ENCODE measurements at places on chromosomes 4 and X. TPM values are rescaled to one million over a fixed set of nuclear protein-coding genes. Genes with fewer than 3 reads are reported as not detected.

GRCh38 chrX:138859421-138859820, 147.9 kb upstream of the FGF13 start:
- no peak for DNase-seq

GRCh38 chr4:47213106-47213505, 181.7 kb downstream of the GABRB1 start:
- DNase-seq = no peak

Gene ARR3
- not detected for total RNA-seq

GRCh38 chrX:4936315-4936714, 1222.9 kb upstream of the PRKX start:
- no peak for DNase-seq

DNA sequence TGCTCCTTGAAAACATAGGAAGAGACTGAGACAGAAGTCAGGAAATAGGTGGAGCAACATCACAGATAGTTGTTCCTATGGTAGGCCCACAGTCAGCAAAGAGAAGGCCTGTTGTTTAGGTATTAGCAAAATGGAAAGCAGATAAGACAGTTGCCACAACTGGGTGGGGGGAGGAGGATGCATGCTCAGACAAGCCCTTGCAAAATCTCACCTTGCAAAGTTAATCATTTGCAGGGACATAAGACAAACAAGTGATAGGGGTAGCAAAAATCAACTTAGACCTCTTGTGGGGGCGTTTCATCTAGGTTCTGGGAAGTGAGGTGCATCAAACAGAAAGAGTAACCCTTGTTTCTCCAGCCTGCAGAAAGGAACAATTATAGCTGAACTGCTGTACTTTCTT, 30.7 kb downstream of the SERPINA7 start:
- DNase-seq = no peak

Gene DLG3
- total RNA-seq = 28.0 TPM

Gene SYN1
- 0.61 TPM for total RNA-seq

DNA sequence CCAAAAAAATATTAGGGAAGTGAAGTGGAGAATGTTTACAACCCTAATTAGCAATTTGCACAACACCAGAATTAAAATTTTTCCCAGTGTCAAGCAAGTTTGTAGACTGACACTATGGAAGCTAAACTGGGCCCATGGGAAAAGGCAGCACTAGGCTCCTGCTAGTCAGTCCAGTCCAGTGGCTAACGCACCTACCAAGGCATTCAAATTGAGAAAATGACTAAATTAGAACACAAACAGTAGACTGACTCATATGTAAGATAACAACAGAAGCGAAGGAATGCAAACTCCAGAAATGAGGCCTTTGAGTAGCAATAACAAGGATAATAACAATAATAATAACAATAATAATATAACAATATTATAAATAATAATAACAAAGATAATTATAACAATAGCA, 90.7 kb downstream of the GRIA3 start:
- no peak for DNase-seq

Gene CXCL11
- not detected for total RNA-seq

DNA sequence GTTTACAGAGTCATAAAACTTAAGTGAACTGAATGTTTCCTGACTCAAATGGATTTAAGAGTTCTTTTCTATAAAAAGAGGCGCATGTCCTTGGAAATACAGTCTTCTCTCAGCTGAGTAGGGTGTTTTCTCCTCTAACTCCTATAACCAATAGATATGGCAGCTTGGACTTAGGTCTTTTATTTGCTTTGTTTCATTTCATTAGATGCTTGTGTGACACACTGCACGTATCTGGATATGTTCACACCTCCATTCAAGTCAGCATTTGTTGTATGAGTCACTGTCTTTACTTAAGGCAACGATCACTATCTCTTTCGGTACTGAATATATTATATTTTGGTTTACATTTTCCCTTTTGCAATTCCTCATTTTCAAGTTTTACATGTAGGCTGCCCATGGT, 136.6 kb downstream of the ARSF start:
- no peak for DNase-seq

Gene FRG2
- not detected for total RNA-seq

- DNase-seq = no peak
These were observed 40.5 kb downstream of the CLDN34 start for GRCh38 chrX:10007621-10008020.

GRCh38 chrX:69759921-69760625, 144.2 kb downstream of the EDA start:
- DNase-seq = no peak

DNA sequence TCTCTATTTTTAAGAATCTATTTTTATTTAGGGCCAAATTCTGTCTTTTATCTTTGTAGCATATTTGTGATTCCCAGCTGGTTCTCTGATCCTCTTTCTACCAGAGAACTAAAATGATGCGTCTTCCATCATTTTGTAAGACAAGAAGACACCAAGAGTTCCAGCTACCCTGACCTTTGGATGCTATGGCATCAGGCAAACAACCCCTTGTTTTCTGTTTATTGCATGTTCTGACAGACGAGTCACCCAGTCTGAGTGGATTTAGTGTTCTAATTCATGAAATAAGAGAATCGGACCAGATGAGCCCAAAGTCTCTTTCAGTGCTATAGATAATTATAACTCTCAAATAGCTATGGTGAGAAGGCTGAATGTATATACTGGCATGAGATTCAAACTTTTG, 69.7 kb downstream of the ZFYVE28 start:
- DNase-seq = no peak

Gene GPRIN3
- 1.5 TPM for total RNA-seq

DNA sequence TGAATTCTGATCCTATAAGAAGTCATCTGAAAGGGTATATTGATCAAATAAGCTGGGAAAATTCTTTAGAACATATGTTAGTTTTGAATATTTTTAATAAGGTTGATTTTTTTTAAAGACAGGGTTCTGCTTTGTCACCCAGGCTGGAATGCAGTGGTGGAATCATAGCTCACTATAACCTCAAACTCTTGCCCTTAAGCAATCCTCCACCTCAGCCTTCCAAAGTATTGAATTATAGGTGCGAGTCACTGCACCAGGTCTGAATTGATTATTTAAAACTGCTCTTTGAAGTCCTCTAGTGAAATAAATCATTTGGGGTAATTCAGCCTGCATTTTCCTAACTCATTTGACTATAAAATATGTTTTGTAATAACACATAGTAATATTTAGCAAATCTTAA, 812.3 kb downstream of the PDHA2 start:
- no peak for DNase-seq

Gene SYNPO2
- total RNA-seq = not detected

Gene MAGEH1
- total RNA-seq = 17.8 TPM

Gene GRIA2
- not detected for total RNA-seq

DNA sequence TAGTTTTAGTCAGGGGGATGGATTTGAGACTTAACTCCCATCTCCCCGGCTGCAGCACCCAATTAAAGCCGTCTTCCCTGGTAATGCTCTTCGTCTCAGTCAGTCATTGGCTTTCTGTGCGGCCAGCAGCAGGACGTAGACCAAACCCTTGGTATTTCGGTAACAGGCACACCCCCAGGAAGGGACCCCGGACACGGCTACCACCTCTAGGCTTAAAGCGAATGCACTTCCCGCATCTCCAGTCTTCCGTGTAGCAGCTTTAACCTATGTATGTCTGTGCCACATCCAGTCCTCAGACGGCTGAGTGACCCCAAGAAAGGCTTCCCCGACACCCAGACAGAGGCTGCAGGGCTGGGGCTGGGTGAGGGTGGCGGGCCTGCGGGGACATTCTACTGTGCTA, 1.5 kb upstream of the CTAG2 start:
- DNase-seq = no peak

- peak; percentile 70 for DNase-seq
These were observed 8.3 kb upstream of the ASB5 start for GRCh38 chr4:176277162-176277904.

Gene TAF7L
- total RNA-seq = not detected

Measured in G401 (cell line).